ENCODE measurements at places on chromosomes 1 and 21.

GRCh38 chr1:224735159-224735558 is 119.0 kb downstream of the CNIH3 start:
- no peak for DNase-seq

GRCh38 chr1:243710467-243710866 is 139.6 kb downstream of the AKT3 start:
- no peak for DNase-seq

DNA sequence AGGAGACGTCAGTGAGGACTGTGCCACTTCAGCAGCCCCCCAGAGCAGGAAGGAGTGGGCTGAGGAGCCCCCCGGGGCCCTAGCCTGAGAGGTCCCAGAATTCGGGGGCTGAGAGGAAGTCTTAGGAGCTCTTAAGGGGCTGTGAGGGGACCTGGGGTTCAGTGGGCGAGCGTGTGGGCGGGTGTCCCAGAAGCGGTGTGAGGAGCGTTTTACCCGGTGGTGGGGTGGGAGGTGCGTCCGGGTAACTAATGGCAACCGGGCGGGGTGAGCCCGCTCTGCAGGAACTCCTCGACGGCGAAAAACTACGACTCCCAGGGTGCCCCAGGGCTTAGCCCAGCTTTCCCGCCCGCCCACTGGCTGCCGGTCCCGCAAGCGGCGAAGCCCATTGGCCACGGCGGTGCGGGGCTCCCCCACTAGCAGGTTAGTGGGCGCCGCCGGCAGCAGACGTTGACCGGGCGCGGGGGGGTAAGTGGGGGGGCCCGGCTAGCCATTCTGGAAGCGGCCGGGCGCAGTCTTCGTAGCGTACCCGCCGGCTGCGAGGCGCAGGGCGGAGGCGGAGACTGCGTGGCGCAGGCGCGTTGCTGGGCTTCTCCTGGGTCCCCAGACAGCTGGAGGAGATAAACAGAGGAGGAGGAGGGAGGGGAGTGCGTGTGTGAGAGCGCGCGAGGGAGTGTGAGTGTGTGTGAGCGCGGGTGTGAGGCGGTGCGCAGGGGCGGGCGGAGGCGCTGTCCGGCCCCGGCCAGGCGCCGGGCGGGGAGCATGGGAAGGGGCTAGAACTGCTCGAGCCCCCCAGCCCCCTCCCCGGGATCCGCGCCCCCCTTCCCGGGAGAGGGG is at the start of gene WDTC1:
Gene WDTC1, plus strand, starts transcription at position 584 of the 834 bp plus-strand sequence. CDS start 26,423 bp downstream, outside the sequence.
- peak; percentile 97 for DNase-seq

DNA sequence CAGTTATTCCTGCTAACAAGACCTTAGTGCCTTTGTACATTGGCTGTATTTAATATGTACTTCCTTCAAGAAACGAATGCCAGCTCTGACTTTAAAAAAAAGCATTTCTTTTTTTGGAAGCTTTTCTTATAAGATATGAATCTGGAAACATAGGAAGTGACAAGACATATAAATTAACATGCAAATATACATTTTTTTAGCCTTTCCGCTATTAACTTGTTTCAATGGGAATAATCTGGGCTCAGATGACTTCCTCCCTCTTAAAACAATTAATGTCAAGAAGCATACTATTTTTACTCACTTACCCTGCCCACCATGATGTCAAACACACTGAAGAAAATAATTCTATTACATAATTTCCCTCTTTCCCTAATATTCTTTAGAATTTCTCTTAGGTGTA is 1.4 kb downstream of the DENND1B start:
- DNase-seq: no peak

- no peak for DNase-seq
Observed at GRCh38 chr1:67058761-67059160, 4.8 kb upstream of the SLC35D1 start.

DNA sequence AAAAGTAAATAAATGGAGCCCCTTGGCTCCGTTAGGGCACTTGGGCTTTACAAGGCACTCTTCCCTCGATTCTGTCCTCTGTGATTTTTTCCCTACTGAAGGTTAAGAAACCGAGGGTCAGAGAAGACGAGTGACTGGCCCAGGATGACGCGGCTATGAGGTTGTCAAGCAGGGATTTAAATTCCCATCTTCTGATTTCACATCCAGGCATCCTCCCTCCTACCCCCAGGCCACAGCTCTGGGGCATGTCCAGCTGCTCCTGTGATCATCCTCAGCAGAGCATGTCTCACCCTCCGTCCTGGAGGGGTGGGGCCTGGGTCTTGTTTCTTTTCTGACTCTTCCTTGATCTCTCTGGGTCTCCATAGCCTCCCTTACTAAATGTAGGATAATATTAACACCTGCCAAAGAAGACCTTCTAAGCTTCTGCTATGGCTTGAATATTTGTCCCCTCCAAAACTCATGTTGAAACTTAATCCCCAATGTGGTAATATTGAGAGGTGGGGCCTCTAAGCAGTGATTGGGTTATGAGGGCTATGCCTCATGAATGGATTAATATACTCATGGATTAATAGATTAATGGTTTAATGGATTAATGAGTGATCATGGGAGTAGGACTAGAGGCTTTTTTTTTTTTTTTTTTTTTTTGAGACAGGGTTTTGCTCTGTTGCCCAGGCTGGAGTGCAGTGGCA is 4.6 kb downstream of the CRYBG2 start:
- no peak for DNase-seq

DNA sequence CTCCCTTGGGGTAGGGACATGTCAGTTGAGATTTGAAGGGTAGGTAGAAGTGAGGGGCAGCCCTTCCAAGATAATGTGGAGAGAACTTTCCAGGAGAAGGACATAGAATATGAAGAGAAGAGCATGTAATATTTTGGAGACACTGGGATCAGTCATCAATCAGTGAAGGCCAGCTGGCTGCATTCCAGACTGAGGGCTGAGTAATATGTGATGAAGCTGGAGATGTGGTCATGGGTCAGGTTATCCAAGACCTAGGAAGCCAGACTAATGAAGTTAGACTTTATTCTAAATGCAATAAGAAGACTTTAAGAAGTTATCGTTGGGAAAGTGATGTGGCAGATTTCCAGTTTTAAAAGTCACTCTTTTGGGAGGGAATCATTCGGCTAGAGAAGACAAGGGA is 262.0 kb downstream of the HMCN1 start:
- no peak for DNase-seq

GRCh38 chr1:91335603-91336002 is 69.0 kb downstream of the HFM1 start:
- no peak for DNase-seq

GRCh38 chr1:235461954-235462353 is 42.3 kb downstream of the B3GALNT2 start:
- no peak for DNase-seq

- DNase-seq: no peak
Observed at GRCh38 chr21:43266534-43266933, 97.7 kb downstream of the CRYAA start.

DNA sequence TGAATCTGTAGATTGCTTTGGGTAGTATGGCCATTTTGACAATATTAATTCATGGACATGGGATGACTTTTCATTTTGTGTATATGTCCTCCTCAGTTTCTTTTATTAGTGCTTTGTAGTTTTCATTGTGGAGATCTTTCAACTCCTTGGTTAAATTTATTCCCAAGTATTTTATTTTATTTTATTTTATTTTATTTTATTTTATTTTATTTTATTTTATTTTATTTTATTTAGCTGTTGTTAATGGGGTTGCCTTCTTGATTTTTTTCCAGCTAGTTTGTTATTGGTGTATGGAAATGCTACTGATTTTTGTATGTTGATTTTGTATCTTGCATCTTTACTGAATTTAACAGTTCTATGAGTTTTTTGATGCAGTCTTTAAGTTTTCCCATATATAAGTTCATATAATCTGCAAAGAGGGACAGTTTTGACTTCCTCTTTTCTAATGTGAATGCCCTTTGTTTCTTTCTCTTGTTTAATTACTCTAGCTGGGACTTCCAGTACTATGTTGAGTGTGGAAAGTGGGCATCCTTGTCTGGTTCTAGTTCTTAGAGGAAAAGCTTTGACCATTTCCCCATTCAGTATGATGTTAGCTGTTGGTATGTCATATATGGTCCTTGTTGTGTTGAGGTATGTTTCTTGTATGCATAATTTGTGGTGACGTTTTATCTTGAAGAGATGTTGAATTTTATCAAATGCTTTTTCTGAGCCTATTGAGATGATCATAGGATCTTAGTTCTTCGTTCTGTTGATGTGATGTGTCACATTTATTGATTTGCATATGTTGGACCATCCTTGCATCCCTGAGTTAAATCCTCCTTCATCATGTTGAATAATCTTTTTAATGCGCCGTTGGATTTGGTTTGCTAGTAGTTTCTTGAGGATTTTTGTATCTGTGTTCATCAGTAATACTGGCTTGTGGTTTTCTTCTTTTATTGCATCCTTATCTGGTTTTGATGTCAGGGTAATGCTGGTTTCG is 14.3 kb downstream of the CEPT1 start:
- no peak for DNase-seq

DNA sequence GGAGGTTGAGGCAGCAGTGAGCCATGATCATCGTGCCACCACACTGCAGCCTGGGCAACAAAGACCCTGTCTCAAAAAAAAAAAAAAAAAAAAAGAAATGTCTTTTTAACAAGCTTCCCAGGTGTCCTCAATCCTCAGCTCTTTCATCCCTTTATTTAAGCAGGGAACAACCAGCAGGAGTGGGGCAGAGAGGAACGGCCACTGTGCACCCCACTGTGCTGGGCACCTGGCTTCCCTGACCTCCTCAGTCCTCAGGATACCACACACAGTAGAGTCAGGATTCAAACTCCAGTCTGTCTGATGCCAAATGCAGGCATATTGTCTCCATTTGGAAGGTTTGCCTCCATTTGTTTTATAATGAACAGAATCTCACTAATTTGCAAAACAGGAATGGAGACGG is 19.8 kb upstream of the PTAFR start:
- no peak for DNase-seq

DNA sequence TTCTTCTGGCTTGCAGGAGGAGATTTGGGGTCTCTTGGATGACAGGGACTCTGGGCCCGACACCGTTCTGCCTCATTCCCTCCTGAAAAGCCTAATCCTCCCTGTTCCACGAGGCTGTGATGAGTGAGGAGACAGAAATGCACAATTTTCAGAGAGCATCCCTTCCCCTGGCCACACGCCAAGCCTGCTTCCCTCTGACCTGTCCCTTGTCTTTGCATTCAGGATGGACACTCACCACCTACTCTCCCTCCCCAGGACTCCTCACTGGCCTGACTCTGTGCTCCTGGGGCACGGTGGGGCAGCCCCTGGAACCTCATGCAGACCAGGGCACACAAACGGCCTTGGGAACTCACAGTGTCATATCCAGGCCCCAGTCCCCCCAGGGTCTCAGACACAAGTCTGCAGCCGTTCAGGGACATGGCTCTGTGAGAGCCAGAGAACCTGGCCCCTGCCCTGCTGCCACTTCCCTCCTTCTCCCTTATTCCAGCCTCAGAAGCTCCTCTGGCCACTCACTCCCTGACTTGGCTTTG is 3.5 kb upstream of the PRAMEF12 start:
- DNase-seq: no peak

DNA sequence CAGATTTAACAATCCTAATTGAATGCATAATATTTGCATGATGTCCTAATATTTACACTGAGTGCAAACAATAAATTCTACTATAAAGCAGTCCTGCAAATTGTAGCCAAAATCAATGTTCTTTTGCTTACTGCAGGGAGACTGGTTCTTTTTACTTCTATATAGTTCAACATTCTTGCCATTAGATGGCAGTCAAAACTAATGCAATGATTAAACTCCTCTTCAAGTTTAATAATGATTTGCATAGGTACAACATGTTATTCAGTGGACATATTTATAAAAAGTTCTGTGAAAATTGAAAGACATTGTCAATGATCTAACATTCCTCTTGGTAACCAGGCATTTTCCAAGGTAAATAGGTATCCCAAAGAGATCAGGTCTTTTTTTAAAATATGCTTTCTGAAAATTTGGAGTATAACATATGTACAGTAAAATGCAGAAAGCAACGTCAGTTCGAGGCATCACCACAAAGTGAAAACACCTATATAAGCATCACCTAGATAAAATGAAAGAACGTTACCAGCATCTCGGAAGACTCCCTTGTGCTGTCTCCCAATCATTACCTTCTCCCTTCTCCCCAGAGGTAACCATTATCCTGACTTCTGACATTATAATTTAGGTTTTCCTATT is 9.8 kb upstream of the FNBP1L start:
- no peak for DNase-seq

DNA sequence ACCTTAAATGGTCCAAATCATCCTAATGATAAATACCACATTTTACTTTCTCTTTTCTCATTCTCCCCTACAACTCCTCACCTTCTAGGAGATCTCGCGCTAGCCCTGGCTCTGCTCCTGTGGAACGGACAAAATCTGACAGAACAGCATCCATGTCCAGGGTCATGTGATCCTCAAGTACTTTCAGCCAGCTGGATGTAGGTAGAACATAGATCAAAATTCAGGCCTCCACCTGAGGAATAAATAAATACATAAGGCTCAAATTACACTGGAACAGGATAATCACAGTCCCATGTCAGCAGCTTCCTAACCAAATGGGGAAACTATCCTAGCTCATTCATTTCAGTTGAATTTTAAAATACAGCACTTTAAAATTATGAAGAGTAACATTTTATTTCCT is 33.2 kb downstream of the OTUD7B start:
- no peak for DNase-seq

DNA sequence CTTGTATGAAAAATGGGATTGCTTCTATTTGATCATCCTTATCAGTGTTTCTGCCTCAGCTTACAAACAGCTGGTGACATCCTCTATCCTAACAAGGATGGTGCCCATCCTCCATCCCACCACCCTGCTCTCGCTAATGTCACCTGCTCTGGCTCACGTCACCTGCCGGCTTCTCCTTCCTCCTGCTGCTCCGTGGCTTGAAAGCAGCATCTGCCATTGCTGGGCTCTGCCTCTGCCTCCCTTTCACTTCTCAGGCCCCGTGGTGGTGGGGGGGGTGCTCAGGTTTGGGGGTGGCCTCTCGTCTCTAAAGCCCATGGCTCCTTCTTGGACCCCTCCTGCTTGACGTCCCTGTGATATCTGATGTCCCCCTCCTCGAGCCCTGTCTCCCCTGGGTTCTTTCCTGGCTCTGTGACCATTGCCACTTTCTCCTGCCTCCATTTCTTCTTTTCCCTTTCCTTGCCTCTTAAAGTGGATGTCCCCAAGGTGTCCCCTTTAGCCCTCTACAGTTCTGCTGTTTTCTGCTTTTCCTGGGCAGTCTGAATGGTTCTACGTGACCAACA is 135.5 kb upstream of the ERRFI1 start:
- no peak for DNase-seq

GRCh38 chr1:84190455-84190854 is 46.4 kb downstream of the PRKACB start:
- DNase-seq: no peak

DNA sequence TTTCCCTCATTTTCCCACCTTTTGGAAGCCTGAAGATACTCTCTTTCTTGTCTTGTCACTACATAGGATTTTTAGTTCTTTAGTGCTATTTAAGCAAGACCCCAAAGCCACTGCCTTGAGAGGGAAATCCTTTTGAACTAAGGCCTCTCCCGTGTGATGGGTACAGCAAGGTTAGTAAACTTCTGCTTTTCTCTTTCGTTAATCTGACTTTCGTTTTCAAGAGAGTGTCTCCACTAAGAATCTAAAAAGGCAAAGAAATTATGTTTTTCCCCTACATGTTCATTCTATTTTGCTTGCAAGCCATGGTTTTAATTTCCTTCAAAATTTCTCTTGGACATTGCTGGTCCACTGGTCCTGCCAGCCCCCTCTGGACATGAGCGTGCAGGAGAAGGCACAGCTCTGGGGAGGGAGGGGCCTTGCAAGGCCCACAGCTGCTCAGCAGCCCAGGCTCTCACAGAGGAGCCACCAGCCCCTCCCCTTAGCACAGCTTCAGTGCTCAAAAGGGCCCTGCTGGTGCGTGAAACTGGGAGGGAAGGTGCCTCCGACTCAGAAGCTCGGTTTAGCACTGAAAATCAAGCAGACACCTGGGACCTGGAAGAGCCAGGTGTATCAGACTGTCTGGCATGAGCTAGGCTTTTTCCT is 210.9 kb upstream of the GALNT2 start:
- no peak for DNase-seq
